ENCODE measurements at places on chromosomes 4 and X.

DNA sequence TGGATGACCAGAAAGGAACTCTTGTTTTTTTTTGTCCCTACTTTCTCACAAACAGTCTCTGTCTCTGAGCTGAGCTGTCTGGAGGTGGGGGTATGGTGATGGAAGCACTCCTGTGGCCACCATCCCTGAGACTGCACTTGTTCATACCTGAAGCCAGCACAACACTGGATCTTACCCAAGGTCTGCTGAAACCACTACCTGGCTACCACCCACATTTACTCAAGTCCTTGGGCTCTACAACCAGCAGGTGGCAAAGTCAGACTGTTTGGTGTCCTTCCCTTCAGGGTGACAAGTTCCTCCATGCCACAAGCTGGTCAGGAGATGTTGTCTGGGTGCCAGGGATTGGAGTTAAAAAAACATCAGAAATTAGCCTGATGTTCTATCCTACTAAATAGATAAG, 89.7 kb downstream of the NEXMIF start:
- DNase-seq = no peak

DNA sequence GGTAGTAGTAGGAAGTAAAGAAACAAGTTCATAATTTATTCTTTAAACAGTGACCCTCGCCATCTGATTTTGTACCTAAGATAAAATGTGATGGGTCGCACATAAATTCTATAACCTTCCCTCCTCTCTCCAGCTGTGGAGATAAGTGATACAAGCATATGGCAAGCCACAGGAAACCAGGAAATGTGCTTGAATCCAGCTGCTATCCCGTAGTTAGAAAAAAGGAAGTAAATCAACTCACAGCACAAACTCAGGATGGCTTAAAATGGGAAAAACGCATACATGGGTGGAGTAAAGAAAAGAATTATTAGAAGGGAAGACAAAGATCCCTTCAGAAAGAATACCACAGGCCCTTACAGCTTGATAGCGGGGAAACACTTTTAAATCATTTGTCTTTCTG, 78.2 kb downstream of the ZNF827 start:
- no peak for DNase-seq

DNA sequence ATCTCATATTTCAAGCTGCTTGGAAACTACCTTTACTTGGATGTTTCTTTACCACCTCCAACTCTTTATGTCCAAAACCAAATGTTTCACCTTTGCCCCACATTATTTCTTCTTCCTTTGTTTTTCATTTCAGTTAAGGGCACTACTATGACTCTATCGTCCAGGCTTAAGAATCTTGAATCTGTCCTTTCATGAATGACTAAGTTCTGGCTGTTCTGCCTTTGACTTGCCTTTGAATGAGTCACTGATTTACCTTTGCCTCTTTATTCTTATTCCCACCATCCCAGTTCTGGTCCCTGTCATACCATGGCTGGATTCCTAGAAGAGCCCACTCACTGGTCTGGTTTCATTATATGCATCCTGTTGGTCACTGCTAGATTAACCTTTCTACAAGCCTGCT, 30.6 kb upstream of the PLAC1 start:
- DNase-seq = no peak

- no peak for DNase-seq
These were observed 12.2 kb upstream of the WFS1 start for GRCh38 chr4:6257247-6258025.

GRCh38 chr4:128371001-128371777, 83.6 kb upstream of the PGRMC2 start:
- no peak for DNase-seq

- no peak for DNase-seq
These were observed 427.9 kb downstream of the SPRY1 start for GRCh38 chr4:123824524-123824923.
